Hematopoietic multipotent progenitor cell treated with erythropoietin and hydrocortisone succinate and interleukin-3 and kit ligand, for 17 days (in vitro differentiated cells): ENCODE measurements at places on chromosomes 5 and 9.

DNA sequence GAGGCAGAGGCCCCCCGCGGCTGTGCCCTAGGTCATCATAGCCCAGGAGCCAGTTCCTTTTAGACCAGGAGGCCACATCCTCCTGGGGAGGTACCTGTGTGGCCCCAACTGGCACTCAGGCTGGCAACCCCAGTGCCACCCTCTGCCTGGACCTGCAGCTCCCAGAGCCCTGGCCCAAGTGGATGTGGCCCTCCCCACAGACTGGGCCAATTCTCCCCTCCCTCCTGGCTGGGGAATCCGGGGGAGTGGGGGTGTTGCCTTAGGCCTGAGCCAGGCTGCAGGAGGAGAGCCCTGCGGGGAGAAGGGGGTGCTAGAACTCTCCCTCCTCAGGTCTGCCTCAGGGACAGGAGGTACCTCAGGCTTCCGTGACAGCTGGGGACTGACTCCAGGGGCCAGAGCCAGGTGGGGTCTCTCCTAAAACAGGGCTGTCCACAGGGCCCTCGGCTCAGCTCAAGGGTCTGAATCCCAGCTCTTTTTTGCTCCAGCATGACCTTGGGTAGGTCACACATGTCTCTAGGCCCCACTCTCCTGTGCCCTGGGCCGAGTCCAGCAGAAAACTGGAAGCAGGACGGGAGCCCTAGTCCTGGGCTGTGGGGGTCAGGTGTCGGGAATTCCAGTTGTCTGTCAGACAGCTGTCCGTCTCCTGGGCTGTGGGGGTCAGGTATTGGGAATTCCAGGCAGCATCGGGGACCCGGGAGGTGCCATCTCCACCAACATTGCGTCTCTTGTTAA is 9.6 kb downstream of the DNLZ start:
- DNase-seq: no peak

DNA sequence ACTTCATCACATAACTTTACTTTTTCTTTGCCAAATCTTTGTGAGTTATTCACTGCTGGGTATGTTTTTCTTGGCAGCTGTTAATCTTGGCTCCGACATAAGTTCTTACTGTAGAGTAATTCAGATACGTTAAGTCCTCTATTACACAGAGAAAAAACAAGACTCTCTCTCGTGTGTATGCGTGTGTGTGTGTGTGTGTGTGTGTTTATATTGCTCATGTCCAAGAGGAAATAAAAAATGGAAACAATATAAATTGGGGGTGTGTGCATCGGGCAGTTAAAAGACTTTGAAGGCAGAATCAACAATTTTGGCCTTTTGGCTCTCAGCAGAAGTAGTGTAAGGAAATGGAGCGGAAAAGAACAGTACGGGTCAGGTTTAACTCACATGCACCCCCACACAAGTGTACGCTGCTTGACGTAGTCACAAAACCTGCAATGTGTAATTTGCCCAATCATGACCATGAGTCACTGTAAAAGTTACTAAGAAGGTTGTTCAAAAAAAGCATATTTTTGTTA is 67.2 kb upstream of the IFNE start:
- no peak for DNase-seq

- no peak for DNase-seq
Observed at GRCh38 chr5:2840372-2840915, 89.0 kb upstream of the IRX2 start.

DNA sequence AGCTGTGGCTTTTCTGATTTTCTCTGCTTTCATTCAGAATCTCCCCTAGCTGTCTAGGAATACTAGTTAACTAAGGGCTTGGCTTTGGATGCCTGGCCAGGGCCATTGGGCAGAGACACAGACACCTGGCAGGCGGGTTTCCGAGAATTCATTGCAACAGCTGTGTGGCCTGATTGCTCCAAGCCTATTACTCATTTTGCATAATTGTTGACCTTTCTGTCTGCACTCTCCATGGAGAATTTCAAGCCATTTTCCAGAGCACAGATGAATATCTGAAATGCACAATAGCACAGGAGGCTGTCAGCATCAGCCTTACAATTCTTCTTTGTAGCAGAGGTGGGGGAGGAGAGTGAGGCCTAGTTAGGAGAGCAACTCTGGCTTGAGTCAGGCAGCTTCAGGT is 310.5 kb downstream of the DMAC1 start:
- DNase-seq: no peak
